ENCODE measurements at places on chromosomes 12 and 14.

DNA sequence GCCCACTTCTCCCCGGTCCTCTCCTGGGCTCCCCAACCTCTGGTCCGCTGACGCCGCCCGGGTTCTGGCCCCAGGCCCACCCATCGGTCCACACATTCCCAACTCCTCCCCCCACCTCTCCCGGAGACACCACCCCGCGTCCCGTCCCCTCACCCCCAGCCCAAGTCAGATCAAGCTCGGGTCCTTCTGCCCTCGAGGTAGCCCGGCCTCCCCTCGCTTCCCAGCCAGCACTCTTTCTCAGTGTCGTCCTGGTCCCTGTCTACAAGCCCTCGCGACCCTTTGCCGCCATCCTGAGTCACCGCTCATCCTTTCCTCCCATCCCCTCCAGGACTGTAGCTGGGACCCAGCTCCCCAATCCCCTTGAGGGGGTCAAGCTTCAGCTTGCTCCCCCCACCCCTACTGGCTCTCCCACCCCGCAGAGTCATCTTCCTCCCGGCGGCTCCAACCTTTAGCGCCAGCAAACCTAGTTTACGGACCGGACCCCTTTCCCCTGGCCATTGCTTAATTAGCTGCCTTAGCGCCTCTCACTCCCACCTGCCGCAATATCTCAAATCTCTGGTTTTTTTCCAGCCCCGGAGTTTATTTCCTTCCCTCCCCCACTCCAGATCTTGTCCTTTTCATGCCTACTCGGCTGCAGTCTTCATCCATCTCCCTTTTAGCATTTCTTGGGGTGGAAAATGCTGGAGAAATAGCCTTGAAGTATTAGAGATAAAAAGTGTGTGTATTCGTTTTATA is 1.1 kb downstream of the PPP4R4 start:
- H3K4me3 ChIP-seq: peak overlapping the region; percentile 75
- peak; percentile 85 for DNase-seq
- peaks cover 52% of the 10 kb centered on the region for H3K27me3 ChIP-seq

DNA sequence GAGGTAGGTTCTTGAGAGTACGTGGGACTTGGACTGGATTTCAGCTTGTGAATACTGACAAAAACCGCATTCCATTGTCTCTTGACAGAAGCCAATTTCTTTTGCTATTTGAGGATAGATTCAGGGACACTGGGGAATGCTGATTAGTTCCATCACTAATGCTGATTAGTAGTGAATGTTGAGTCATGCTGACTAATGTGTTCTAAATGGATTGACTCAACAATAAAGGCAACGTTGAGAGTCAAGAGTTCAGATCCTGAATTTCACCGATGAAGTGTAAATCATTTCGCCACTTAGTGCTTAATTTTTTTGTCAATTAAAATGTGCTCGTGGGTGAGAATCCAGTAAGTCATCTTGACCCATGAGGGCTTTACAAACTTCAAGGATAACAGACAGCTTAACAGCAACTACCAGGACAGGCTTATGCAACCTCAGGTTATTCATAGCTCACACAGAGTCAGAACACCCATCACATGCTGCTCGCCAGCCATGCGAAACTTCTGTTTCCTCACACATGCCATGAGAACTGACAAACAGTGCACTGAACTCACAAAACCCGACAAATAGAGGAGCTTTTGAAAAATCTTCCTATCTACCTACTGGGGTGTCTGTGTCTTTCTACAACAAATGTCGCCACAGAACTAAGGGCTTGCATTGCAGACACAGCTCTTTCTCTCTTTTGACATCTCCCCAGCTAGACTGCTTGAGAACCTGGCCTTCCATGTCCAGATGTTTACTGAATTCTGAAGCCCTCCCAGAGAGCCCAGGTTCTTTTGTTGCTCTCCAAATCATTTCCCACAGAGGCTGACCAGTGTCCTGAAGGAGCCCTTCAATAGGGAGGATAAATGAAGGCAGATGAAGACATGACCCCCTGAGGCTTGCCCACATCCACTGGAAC is 316.4 kb downstream of the ZFP36L1 start:
- H3K36me3 ChIP-seq: no peaks in the 10 kb centered on the region
- H3K27ac ChIP-seq: peak overlapping the region; percentile 22
- no peak overlapping the region for H3K4me3 ChIP-seq
- DNase-seq: no peak

DNA sequence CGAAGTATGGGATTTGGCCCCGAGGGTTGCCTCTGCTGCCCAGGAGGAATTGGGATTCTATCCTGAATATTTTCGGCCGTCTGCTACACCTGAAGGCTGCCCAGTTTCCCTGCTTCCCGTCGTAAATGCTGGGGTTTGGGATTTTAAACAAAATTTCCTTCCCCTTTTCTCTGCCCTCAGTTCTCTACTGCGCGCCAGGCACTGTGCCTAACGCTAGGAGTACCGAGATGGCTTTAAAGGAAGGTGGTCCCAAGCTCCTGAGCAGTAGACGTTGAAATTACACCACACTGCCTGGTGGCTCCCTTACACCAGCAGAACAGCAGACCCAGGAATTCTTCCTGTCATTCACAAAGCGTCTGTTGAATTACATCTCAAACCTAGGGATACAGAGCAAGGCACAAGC is 566 bp upstream of the PRDM4 start:
- DNase-seq: peak; percentile 75
- peak overlapping the region; percentile 99 for H3K4me3 ChIP-seq
- no peak overlapping the region for H3K27ac ChIP-seq
- H3K36me3 ChIP-seq: peaks cover 22% of the 10 kb centered on the region

- no peaks in the 10 kb centered on the region for H3K4me1 ChIP-seq
- no peaks in the 10 kb centered on the region for H3K36me3 ChIP-seq
- DNase-seq: no peak
- H3K27ac ChIP-seq: no peak overlapping the region
Observed at GRCh38 chr12:6471989-6472360, 1.5 kb upstream of the VAMP1 start.

DNA sequence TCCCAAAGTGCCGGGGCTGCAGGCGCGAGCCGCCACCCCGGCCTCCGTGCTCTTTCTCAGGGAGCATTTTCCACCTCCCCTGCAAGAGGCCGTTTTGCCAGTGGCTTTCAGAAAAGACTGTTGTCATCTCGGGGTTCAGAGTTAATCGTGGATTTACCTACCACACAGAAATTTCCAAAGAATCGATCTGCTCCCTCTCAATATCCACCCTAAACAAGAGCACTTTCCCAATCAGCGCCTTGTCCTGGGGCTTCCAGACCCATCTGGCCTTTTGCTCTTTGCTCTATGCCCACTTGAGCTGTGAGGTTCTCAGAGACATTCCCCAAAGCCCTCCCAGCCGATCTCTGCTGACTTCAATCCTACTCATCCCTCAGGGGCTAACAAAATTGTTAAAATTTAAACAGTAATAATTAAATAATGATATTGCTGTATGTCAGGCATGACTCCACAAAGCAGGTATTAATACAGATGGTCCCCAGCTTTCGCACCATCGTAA is 86.6 kb downstream of the NINJ2 start:
- DNase-seq: peak; percentile 57
- H3K27ac ChIP-seq: no peak overlapping the region
- no peak overlapping the region for H3K4me3 ChIP-seq
- peaks cover 12% of the 10 kb centered on the region for H3K4me1 ChIP-seq
- no peaks in the 10 kb centered on the region for H3K27me3 ChIP-seq

- H3K36me3 ChIP-seq: no peaks in the 10 kb centered on the region
- no peaks in the 10 kb centered on the region for H3K4me1 ChIP-seq
- H3K27me3 ChIP-seq: no peaks in the 10 kb centered on the region
- no peak overlapping the region for H3K27ac ChIP-seq
Observed at GRCh38 chr12:46609674-46610073, 216.1 kb downstream of the SLC38A4 start.

GRCh38 chr12:7542813-7543212 is 39.2 kb upstream of the CD163 start:
- no peak overlapping the region for H3K27ac ChIP-seq
- H3K4me3 ChIP-seq: no peak overlapping the region
- no peaks in the 10 kb centered on the region for H3K27me3 ChIP-seq

DNA sequence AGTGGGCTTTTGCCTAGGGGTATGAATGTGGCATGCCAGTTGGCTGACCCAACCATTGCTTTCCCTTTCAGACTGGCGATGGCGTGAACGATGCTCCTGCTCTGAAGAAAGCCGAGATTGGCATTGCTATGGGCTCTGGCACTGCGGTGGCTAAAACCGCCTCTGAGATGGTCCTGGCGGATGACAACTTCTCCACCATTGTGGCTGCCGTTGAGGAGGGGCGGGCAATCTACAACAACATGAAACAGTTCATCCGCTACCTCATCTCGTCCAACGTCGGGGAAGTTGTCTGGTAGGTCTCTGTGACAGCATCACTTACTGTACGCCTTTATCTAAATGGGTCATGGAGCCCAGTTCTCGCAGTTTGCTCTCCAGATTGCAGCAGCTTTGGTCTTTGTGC is 61.1 kb downstream of the ATP2A2 start:
- no peaks in the 10 kb centered on the region for H3K27me3 ChIP-seq
- DNase-seq: peak; percentile 33
- H3K27ac ChIP-seq: no peak overlapping the region
- H3K4me3 ChIP-seq: no peak overlapping the region

DNA sequence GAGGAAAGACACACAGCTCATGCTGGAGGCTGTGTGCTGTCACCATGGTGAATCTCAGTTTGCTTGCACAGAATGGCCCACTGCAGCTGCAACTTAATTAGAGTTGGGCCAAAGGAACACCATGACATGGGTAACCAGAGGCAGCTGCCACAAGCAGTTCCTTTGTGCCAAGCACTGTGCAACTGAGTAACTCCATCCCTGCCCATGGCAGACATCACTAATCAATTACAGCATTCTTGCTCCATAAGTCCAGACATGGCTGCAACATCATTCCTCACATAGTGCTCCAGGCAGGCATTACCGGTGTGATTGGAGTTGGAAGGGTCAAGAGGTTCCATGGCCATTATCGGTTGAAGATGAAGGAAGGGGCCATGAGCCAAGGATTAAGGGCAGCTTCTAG is 207.0 kb downstream of the RBM19 start:
- no peak overlapping the region for H3K27ac ChIP-seq
- DNase-seq: no peak
- H3K36me3 ChIP-seq: no peaks in the 10 kb centered on the region
- no peaks in the 10 kb centered on the region for H3K27me3 ChIP-seq
- no peaks in the 10 kb centered on the region for H3K4me1 ChIP-seq
- H3K4me3 ChIP-seq: no peak overlapping the region

- H3K27me3 ChIP-seq: no peaks in the 10 kb centered on the region
- H3K4me3 ChIP-seq: no peak overlapping the region
- H3K27ac ChIP-seq: no peak overlapping the region
- DNase-seq: peak; percentile 64
- no peaks in the 10 kb centered on the region for H3K36me3 ChIP-seq
Observed at GRCh38 chr12:105706321-105706972, 376.0 kb downstream of the C12orf75 start.

DNA sequence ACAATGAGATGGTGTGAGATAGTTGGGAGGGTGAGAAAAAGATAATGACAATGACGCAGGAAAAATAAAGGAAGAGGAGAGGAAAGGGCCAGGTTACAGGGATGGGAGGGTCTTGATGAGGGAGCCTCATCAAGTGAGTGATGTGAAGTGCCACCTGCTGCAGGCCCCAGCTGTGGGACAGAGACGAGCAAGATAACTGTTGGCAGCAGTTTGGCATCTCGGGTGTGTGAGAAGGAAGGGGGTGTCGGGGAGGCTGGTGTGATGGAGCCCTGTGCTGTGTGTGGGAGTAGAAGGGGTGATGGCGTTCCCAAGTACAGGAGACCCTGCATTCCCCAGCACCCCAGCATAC is 11.4 kb upstream of the TAC3 start:
- no peak overlapping the region for H3K4me3 ChIP-seq
- no peak for DNase-seq
- no peaks in the 10 kb centered on the region for H3K27me3 ChIP-seq
- no peaks in the 10 kb centered on the region for H3K4me1 ChIP-seq

- H3K27me3 ChIP-seq: no peaks in the 10 kb centered on the region
- no peak for DNase-seq
- H3K4me1 ChIP-seq: no peaks in the 10 kb centered on the region
- H3K27ac ChIP-seq: no peak overlapping the region
- H3K4me3 ChIP-seq: no peak overlapping the region
- no peaks in the 10 kb centered on the region for H3K36me3 ChIP-seq
Observed at GRCh38 chr12:132447731-132448462, 42.1 kb upstream of the FBRSL1 start.

GRCh38 chr12:848882-849527 is 96.6 kb downstream of the WNK1 start:
- H3K4me1 ChIP-seq: no peaks in the 10 kb centered on the region
- no peak overlapping the region for H3K4me3 ChIP-seq
- H3K36me3 ChIP-seq: peaks cover 17% of the 10 kb centered on the region
